ENCODE measurements at places on chromosomes 13 and 19.

DNA sequence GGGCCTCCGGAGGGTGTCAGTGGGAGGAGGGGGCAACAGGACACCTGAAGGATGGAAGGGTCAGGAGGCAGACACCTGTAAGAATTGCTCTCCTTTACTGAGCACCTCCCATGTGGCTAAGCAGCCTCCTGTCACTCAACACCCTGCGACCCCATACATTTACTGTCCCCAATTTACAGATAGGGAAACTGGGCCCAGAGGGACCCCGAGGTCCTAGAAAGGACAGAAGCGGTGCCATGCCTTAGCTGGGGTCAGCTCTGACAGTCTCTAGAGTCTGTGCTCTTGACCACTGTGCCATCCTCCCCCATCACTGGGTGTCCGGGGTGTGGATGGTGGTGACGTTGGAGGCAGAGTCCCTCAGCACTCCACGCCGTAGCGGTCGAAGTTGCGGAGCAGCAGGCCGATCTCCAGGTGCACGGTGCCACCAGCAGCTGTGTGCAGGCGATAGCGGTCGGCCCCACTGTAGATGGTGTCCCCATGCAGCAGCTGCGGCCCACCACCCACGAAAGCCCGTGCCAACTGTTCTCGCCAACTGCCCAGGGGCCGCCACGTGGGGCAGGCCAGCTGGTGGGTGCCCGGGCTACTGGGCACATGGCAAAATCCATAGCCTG lies 726 bp upstream of the TGFB1 start:
- DNase-seq: no peak

DNA sequence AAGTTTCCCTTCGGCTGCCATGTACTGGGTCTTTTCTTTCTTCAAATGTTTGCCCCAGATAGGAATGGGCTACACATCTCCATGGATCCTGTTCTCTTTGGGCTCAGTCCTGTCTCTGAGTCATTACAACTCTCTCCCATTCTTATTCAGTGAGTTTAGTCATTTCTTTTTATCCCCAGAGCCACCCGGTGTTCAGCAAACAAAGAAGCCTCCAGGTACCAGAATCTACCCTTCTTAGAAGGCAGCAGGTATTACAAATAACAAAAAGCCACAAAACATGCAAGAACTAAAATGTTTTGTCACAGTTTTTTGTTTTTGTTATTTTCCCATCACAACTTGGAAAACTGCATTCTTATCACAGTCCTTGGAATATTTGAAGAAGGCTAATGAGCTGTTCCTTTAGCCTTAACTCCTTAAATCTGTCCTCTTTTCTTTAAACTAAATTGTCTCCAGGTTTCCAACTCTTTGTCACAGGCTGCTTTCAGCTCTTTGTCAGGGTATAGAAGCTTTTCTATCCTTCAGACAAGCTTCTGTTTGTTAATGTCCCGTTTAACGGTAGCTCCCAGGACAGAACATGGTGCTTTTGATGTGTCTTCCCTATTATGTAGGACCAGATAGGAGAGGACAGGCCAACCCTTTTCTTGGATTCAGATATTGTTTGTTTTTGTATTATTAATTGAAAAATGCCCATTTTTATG lies 215.5 kb upstream of the HTR2A start:
- no peak for DNase-seq

GRCh38 chr19:12187625-12188024 lies 24.7 kb downstream of the ZNF136 start:
- DNase-seq: peak; percentile 5

GRCh38 chr13:113722921-113723320 lies 36.1 kb upstream of the TMEM255B start:
- DNase-seq: no peak

- no peak for DNase-seq
Observed at GRCh38 chr19:46191972-46192371, 37.6 kb upstream of the IGFL1 start.

- peak; percentile 6 for DNase-seq
Observed at GRCh38 chr13:48094404-48094780, 512 bp downstream of the MED4 start.

- no peak for DNase-seq
Observed at GRCh38 chr13:93797463-93797862, 570.9 kb downstream of the GPC6 start.

- DNase-seq: no peak
Observed at GRCh38 chr13:20701461-20701860, 2.0 kb upstream of the IL17D start.

GRCh38 chr13:44932850-44933251 lies 56.4 kb downstream of the NUFIP1 start:
- DNase-seq: peak; percentile 74

GRCh38 chr19:13705928-13706447 lies 58.3 kb upstream of the MRI1 start:
- no peak for DNase-seq

DNA sequence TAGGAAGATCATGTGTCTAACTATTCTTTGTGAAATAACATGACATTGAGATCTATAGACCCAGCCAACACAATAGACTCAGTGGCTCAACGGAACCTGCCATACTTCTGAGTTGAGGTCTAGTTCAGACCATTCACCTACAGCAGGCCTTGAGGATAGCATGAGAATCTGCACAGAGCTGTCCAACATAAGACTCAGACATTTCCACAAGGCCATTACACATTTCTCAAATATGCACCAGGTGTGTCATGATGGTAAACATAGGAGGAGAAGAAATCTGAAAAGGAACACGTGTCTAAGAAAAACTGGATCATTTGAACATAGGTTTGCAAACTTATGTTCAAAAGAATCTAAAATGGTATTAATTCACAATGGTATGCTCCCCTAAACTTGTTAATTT lies 421.4 kb downstream of the SLITRK6 start:
- DNase-seq: no peak

DNA sequence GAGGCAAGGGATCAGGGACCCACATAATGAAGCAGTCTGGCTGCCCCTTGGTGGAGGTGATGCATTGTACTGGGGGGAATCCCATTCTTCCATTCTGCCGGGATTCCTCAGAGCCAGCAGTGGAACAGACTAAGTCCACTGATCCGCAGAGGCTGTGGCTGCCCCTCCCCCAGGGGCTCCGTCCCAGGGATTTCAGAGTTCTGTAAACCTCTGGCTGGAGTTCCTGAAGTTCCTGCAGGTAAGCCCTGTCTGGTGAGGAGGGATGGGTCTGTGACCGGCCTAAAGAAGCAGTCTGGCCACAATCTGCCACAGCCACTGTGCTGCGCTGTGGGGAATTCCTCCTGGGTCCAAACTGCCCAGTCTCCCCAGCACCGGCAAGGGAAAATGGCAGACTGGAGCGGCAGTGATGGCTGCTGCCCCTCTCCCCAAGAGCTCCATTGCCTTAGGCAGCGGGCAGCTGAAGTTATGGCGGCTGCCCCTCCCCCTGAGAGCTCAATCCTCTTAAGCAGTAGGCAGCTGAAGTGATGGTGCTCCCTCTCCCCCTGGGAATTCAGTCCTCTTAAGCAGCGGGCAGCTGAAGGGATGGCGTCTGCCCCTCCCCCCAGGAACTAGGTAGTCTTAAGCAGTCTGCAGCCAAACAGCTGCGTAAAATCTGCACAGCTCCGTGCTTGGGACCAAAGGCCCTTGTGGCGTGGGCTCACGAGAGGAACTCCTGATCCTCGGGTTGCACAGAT lies 155.7 kb downstream of the PCDH17 start:
- no peak for DNase-seq

DNA sequence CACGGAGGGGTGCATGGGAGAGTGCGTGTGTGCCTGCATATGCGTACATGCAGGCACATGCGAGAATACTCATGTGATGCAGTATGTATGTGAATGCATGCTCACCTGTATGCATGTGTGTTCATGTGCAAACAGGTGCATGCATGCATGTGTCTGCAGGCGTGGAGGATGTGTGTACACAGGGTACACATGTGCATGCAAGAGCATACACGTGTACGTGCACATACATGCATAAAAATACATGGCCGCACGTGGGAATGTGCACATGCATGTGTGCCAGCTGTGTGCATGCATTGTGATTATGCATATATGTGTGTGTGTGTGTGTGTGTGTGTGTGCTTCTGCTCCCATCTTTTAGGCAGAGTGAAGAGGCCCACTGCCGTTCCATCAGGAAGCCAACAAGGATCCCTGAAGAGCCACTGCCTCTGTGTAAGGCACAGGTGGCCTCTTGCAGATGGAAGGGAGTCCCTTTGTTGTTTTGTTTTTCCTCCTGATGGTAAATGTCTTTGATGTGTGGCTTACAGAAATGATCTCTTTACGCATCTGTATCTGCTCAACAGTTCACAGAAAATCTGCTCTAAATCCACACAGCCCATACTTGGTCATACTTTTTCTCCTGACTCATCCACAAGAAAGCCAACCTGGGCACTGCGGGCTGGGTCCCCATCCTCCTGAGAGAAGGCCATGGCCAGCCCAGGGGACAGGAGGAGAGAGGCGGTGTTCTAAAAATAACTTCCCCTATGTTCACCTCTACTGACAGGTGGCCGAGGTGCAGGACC lies 50.7 kb downstream of the KLF2 start:
- DNase-seq: no peak

GRCh38 chr19:47036097-47036651 lies 12.2 kb downstream of the TMEM160 start:
- DNase-seq: no peak

DNA sequence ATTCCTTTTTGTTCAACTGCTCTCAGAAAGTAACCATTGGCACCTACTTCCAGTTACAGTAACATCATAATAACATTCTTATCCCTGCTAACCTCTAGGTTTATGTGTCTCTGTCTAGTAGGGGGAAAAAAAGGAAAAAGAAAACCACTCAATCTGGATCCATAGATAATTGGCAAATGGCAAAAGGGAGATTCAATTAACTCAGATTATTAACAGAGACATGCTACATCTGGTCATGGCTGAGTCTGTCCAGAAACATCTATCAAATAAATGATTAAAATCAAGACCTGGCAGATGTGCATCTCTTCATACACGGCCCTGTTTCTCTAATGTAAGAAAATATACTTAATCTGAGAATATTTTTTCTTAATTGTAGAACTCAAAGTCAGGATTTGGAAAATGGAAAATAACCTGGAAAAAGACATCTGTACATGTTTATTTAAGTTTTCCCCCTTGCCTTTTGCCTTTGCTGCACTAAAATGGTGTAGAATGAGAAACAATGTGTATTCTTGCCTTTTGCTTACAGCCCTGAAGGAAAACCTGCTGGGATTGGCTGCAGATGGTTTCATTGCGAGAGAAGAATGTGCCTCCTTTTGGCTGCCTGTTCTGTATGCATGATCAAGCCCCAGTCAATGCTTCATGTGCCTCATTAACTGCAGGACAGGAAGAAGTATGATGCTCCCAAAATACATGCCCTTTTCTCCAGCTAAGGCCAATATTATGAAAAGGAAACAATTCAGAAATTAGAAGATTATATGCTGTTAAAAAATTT lies 921.6 kb upstream of the PCDH20 start:
- DNase-seq: no peak

GRCh38 chr13:56314765-56315164 lies 826.0 kb upstream of the PRR20A start:
- no peak for DNase-seq

DNA sequence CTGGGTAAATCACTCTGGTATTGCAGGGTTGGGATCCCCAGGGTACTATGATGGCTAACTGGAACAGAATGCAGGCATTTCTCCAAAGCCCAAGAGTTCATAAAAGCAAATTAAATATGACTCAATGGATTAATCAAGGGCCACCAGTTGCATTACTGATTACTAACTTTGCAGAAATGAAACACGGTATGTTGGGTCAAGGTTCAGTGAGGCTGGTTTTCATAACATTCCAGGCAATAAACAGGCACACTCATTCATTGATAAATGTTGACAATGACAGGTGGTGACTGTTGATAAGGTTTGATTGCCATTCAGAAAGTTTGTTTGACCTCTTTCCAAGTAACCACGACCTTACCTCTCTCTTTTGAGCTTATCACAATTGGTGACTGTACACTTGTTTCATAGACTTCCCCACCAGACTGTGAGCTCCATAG lies 506 bp upstream of the AP1M1 start:
- DNase-seq: peak; percentile 94

GRCh38 chr13:93227878-93228642 lies 1.5 kb downstream of the GPC6 start:
- peak; percentile 90 for DNase-seq

- DNase-seq: peak; percentile 82
Observed at GRCh38 chr13:41610404-41610803, 153.1 kb downstream of the RGCC start.

GRCh38 chr13:110539894-110540293 lies 21.6 kb downstream of the RAB20 start:
- DNase-seq: no peak

- peak; percentile 5 for DNase-seq
Observed at GRCh38 chr13:100409132-100409531, 179.5 kb downstream of the GGACT start.

GRCh38 chr13:95269756-95270155 lies 31.5 kb downstream of the ABCC4 start:
- DNase-seq: no peak

- DNase-seq: peak; percentile 38
Observed at GRCh38 chr19:10891405-10892086, 20.2 kb downstream of the CARM1 start.

GRCh38 chr19:10420444-10421239 lies at the start of gene PDE4A:
PDE4A (plus strand) TSS chr19:10420538; CDS start chr19:10420765, 227 bp downstream.
- no peak for DNase-seq

GRCh38 chr13:25660996-25661395 lies 289.2 kb downstream of the ATP8A2 start:
- no peak for DNase-seq

GRCh38 chr13:29125191-29125933 lies 305.2 kb downstream of the MTUS2 start:
- no peak for DNase-seq

- no peak for DNase-seq
Observed at GRCh38 chr19:54252243-54252642, 4.8 kb downstream of the LILRB5 start.

DNA sequence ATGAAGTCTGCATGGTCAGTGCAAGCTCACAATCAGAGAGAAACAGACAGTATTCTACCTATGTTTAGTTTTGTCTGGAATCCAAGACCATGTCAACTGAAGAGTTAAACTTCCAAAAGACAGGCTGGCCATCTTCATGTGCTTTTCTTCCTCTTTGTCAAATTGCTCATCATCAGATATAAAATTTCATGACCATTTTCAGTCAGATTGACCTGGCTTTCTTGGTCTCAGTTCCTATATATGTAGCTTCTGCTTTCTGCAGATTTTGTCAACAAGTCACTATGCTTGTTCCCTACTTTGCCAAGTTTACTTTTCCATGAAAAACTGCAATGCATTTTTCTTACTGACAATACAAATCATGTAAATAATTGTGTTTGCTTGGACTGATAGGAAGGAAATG lies 13.9 kb downstream of the SLC46A3 start:
- DNase-seq: no peak

Data from fibroblast of the aortic adventitia (primary cell).